Stimulated activated CD8-positive, alpha-beta memory T cell treated with anti-CD3 and anti-CD28 coated beads, Interleukin-15, amount 100 ng/mL, for 24 hours (primary cell): ENCODE measurements at places on chromosomes 1 and 21.

GRCh38 chr1:185170291-185170848 lies 13.4 kb downstream of the SWT1 start:
- DNase-seq: no peak

DNA sequence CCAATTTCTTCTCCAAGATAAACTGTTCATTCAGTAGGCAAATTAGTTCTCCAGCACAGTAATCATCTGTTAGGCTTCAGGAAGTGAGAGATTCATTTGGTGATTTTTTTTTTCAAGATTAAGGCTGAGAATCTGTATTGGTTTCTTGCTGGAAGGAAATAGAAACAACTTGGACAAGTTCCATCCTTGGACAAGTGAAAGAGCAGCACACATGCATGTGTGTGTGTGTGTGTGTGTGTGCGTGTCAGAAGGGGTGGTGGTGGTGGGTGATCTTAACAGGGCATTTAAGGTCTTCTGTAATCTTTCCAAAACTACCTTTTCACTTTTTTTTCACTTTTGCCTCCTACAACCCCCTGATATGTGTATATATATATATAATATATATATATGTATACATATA lies 15.9 kb upstream of the SUCO start:
- DNase-seq: no peak

GRCh38 chr1:168136709-168137514 lies at the start of gene GPR161:
GPR161 (minus strand) TSS chr1:168136930; CDS start chr1:168104850, 32,080 bp downstream.
- DNase-seq: no peak

GRCh38 chr1:203479646-203480045 lies 4.0 kb downstream of the PRELP start:
- DNase-seq: no peak

DNA sequence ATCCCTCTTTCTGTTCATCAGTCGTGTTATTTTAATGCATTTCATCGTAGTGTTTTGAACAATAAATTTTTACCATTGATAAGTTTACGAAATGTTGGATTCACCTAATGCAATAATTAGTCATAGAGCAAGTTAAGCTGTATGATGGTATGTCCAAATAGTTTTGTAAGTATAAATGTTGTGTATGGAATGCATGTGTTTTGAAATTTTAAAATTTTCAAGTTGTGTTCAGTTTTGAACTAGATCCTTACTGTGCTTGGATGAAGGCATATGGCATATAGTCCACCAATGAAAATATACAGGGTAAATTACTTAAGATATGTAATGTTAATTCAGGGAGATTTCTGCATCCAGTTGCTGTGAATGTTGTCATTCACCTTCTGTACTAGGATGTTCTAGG lies 2.3 kb downstream of the ZMYM4 start:
- DNase-seq: no peak

GRCh38 chr1:59278780-59279354 lies 18.0 kb upstream of the FGGY start:
- DNase-seq: no peak

GRCh38 chr1:94559921-94560320 lies 18.4 kb upstream of the F3 start:
- no peak for DNase-seq

- DNase-seq: no peak
These were observed 85.3 kb downstream of the PSMG1 start for GRCh38 chr21:39097981-39098380.

DNA sequence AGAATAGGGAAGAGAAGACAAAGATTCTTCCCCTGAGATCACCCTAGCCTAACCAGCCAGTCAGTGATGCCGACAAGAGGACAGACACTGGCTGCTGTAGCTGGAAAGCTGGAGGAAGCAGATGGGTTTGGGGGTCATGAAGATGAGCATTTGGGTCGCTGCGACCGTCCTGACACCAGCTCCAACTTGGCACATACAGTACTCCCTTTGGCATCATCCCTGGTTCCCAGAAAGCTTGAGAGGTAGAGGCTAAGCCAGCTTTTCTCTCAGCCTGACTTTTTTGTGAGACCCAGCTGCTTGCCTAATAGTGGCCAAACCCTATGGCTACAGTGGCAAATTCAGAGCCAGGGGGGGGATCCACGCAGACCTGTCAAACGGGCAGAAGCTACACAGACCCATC lies 43.0 kb upstream of the IKBKE start:
- no peak for DNase-seq

DNA sequence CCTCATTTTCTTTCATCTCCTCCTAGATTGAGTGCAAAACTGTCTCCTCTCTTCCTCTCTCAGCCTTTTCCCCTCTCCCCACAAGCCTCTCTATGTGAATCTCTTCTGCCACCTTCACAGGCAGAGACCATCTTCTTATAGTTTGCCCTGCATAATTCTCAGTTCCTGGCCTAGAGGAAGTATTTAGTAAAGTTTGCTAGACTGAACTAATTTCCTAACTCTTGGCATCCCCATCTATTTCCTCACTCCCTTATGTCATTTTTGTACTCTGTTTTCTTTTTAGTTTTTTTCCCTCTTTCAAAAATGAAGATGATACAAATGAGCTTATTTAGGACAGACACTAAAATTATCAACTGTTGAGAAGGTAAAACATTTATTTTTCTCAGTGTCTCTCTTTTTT lies 66.0 kb downstream of the XCL2 start:
- no peak for DNase-seq

GRCh38 chr1:46508757-46509156 lies 19.1 kb downstream of the DMBX1 start:
- no peak for DNase-seq

DNA sequence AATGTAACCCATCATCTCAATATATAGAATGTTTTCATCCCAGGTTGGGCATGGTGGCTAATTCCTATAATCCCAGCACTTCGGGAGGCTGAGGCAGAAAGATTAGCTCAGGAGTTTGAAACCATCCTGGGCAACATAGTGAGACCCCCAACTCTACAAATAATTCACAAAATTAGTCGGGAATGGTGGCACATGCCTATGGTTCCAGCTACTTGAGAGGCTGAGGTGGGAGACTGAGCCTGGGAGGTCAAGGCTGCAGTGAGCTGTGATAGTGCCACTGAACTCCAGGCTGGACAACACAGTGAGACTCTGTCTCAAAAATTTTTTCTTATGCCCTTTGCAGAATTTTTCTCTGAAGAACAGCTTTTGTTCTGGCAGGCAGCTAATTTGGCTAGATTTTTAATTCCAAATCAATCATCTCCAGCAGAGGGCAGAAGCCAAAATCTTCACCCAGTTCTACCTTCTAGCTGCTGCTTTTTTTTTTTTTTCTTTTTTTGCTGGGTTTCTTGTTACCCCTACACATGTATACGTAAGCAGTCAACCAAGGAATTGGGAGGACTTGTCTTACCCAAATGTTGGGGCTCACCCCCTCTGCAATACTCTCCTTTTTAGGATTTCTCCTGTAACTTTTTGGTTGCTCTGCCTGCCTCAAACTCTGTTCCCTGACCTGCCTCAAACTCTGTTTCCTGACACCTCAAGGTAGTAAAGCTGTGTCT lies 2.7 kb upstream of the RAD54L start:
- DNase-seq: no peak

GRCh38 chr1:19044975-19045831 lies 88.7 kb upstream of the IFFO2 start:
- DNase-seq: no peak

- no peak for DNase-seq
These were observed 25.6 kb downstream of the RGS1 start for GRCh38 chr1:192601143-192601542.

- no peak for DNase-seq
These were observed 598 bp upstream of the ADIPOR1 start for GRCh38 chr1:202958544-202959275.

- no peak for DNase-seq
These were observed 288.2 kb downstream of the CEP170 start for GRCh38 chr1:242966892-242967291.

GRCh38 chr1:207019161-207019560 lies 13.4 kb downstream of the C1orf116 start:
- no peak for DNase-seq

- no peak for DNase-seq
These were observed 11.2 kb downstream of the C1orf198 start for GRCh38 chr1:230857077-230857476.

DNA sequence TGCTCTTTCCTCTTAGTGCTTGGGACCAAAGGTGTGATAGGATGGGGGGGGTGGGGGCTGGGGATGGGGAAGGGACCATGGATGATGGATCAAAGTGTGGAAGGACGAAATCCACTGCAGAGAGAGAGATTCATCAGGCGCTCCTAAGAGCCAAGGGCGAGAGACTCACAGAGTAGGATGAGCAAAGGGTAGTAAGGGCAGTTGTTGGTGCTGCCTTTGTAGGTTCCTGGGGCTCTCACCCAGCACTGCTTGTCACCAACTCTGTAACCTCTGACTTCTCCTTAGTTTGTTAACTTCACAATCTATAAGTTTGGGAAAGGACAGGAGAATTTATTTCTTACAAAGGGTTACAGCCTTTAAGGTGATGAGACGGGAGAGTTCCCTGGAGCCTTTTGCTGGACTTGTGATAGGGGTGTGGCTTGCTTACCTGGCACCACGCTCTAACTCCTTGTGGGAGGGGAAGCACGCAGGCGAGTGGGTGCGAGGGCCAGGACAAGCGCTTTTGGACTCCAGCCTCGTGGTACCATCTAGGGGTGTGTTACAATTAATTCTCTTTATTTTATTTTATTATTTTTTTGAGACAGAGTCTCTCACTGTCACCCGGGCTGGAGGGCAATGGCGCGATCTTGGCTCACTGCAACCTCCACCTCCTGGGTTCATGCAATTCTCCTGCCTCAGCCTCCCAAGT lies 1.6 kb upstream of the PDXK start:
- no peak for DNase-seq

GRCh38 chr1:164982545-164982944 lies 374.0 kb downstream of the LMX1A start:
- no peak for DNase-seq

GRCh38 chr1:12208764-12209494 lies 20.9 kb upstream of the VPS13D start:
- DNase-seq: peak; percentile 75

GRCh38 chr1:180936110-180937011 lies 23.7 kb downstream of the KIAA1614 start:
- DNase-seq: no peak
